ENCODE measurements at places on chromosomes 11 and 22.

GRCh38 chr11:27875831-27876775, 175.8 kb upstream of the BDNF start:
- no peak for DNase-seq

- no peak for DNase-seq
Observed at GRCh38 chr11:62242021-62242420, at the start of gene SCGB1D2. TSS of gene SCGB1D2 (plus strand) at chr11:62242239. CDS start at chr11:62242308, 69 bp downstream.

DNA sequence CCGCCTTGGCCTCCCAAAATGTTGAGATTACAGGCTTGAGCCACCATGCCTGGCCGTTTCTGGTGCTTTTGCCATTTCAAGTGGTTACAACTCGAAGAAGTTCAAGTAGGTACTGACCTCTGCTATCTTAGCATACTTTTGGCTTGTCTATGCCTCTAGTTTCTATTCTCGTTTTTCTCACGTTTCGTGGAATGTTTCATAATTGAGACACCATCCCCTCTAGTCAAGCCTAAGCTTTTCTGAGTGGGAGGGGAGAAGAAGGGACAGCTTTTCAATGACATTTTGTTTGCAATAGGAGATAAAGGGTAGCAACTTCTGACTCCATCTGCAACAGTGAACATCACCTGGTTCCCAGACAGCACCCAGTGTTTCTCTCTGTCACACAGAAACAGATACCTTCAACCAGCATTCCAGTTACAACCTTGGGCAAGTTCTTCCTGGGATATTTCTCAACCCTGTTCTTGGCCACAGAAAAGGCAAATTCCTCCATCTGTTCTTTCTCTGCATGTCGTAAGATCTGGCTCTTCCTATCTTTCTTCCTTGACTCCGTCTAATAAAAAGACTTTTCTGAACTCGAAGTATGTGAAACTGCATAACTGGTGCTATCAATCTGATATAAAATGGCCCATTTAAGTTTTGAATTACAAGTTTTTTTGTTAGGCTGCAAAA, 25.5 kb downstream of the DDI1 start:
- no peak for DNase-seq

DNA sequence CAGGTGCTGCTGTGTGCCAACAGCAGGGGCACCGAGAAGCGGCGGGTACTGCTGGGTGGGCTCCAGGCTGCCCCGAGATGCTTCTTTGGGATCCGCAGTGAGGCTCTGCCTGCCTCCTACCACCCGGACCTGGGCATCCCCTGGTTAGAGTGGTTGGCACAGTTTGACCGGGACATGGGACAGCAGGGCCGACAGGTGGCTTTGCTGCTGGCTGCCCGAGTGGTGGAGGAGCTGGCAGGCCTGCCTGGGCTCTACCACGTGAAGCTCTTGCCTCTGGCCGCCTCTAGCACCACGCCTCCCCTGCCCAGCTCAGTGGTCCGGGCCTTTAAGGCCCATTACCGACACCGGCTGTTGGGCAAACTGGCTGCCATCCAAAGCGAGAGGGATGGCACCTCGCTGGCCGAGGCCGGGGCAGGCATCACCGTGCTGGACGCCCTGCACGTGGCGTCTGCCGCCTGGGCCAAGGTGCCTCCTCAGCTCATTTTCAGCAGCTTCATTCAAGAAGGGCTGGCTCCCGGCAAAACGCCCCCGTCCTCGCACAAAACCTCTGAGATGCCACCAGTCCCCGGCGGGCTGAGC, 1.9 kb downstream of the TIGD3 start:
- DNase-seq = no peak

GRCh38 chr11:7167976-7168740, 79.4 kb downstream of the RBMXL2 start:
- no peak for DNase-seq

DNA sequence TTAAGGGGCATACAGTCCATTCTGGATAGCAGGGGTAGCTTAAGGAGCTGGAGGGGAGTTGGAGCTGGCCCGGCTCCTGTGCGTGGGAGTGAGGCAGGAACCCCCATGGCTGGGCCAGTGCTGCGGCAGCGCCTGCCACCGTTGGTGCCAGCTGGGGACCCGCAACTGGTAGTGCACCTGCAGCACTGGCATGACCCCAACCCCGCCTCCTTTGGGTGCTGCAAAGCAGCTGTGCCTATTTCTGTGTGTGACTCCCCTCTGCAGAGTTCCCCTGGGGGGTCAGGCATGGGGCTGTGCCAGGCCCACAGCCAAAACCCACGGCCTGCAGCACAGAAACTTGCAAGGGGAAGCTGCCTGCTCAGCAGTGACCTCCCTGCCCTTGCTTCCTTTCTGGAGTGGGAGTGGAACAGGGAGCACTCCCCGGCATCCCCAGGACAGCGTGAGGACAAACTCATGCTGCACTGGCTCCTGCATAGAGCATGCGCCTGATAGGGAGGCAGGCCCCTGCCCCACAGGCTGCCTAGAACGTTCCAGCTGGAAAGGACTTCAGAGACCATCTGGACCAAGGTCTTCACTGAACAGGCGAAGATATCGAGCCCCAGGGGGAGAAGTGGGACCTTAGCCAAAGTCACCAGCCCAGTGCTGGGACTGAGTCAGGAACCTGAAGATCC, 26.2 kb upstream of the RAB1B start:
- DNase-seq = no peak

DNA sequence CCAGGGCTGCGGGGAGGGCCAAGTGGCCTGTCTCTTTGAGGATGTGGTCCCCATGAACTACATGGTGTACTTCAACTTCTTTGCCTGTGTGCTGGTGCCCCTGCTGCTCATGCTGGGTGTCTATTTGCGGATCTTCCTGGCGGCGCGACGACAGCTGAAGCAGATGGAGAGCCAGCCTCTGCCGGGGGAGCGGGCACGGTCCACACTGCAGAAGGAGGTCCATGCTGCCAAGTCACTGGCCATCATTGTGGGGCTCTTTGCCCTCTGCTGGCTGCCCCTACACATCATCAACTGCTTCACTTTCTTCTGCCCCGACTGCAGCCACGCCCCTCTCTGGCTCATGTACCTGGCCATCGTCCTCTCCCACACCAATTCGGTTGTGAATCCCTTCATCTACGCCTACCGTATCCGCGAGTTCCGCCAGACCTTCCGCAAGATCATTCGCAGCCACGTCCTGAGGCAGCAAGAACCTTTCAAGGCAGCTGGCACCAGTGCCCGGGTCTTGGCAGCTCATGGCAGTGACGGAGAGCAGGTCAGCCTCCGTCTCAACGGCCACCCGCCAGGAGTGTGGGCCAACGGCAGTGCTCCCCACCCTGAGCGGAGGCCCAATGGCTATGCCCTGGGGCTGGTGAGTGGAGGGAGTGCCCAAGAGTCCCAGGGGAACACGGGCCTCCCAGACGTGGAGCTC, 13.5 kb downstream of the ADORA2A start:
- no peak for DNase-seq
